LNCaP clone FGC (cell line): ENCODE measurements at places on chromosomes 13 and 19.
A peak's percentile ranks its signal among the peaks of the same experiment; 100 is the strongest.

GRCh38 chr13:83297586-83298290 lies 584.5 kb downstream of the SLITRK1 start:
- DNase-seq = no peak

- DNase-seq = no peak
These were observed 369.3 kb downstream of the DLEU7 start for GRCh38 chr13:50474088-50474662.

- no peak for DNase-seq
These were observed 58.3 kb upstream of the MEDAG start for GRCh38 chr13:30847650-30848307.

DNA sequence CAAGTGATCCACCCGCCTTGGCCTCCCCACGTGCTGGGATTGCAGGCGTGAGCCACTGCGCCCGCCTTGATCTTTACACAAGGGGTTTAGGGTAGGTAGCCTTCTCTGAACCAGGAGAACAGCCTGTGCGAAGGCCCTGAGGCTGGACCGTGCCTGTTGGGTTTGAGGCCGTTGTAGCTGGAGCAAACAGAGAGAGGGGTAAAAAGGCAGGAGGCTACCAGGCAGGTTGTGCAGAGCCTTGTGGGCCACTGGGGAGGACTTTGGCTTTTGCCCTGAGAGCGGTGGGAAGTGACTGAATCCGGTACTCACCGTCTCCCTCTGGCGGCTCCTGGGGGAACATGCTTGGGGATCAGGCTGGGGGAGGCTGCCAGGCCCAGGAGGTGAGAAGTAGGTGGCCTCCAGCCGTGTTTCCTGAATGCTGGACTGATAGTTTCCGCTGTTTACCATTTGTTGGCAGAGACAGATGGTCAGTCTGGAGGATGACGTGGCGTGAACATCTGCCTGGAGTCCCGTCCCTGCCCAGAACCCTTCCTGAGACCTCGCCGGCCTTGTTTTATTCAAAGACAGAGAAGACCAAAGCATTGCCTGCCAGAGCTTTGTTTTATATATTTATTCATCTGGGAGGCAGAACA lies 24.6 kb downstream of the SPC24 start:
- peak; percentile 33 for DNase-seq

DNA sequence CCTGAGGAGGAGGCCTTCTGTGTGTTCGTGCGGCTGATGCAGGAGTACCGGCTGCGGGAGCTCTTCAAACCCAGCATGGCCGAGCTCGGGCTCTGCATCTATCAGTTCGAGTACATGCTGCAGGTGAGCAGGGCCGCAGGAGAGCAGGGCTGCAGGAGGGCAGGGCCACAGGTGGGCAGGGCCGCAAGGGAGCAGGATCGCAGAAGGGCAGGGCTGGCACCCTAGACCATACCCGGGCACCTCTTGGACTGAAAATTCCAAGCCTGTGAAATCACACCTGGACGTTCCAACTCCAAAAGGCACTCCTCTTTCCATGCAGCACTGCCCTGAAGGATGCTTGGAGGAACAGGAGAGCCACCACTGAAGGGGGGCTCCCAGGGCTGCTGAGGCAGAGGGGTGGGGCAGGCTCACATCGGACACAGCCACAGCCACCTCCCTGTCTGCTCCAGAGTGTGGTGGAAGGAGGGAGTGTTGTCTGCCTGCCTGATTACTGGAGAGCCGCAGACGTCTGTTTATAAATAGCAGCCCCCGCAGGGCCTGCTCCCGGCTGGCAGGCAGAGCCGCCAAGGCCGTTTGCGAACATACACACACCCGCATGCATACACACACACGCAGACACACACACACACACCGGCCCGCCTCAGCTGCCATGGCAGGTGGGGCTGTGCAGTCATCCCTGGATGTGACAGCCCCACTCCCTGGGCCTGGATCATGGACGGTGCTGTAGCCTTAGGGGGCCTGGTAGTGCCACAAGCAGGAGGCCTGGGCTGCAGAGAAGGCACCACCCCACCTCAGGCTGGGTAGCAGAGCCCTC lies 20.2 kb downstream of the EVI5L start:
- DNase-seq = no peak

GRCh38 chr19:402786-403185 lies 6.2 kb downstream of the C2CD4C start:
- DNase-seq = no peak

- DNase-seq = no peak
These were observed 47.1 kb downstream of the USPL1 start for GRCh38 chr13:30664689-30665275.

- DNase-seq = no peak
These were observed 42.8 kb upstream of the NPAS1 start for GRCh38 chr19:46976845-46977320.

GRCh38 chr19:54332149-54332548 lies 6.8 kb downstream of the LILRA4 start:
- DNase-seq = no peak

DNA sequence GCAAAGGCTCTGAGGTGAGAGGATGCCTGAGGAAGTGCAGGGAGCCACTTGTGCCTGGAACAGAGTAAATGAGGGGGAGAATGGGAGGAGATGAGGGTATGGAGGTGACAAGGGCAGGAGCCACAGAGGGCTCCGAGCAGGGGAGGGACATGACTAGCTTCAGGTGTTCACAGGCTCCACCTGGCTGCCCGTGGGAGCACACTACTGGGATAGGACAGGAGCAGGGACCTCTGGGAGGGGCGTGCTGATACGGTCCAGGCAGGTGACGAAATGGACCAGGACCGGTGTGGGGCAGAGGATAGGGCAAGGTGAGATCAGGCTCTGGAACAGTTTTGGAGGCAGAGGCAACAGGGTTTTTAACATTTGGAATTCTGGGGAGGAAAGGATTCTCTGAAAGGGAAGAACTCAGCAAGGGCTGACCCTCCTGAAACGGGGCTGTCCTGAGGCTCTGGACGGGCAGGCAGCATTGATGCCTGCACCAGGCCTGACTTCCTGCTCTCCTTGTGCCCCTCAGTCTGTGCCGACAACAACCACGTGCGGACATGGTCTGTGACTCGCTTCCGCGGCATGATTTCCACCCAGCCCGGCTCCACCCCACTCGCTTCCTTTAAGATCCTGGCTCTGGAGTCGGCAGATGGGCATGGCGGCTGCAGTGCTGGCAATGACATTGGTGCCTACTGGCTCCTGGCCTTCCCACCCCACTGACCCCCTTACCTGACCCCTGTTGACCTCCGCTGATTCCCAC lies 11.6 kb downstream of the SHKBP1 start:
- DNase-seq = no peak

- no peak for DNase-seq
These were observed at the start of gene GRIN3B for GRCh38 chr19:1000095-1000494. Gene GRIN3B, plus strand, starts transcription at chr19:1000419. Its CDS starts 19 bp downstream, at chr19:1000438.
